Stimulated activated CD8-positive, alpha-beta memory T cell treated with anti-CD3 and anti-CD28 coated beads, Interleukin-15, amount 100 ng/mL, for 24 hours (primary cell): ENCODE measurements at places on chromosomes 1 and 21.

DNA sequence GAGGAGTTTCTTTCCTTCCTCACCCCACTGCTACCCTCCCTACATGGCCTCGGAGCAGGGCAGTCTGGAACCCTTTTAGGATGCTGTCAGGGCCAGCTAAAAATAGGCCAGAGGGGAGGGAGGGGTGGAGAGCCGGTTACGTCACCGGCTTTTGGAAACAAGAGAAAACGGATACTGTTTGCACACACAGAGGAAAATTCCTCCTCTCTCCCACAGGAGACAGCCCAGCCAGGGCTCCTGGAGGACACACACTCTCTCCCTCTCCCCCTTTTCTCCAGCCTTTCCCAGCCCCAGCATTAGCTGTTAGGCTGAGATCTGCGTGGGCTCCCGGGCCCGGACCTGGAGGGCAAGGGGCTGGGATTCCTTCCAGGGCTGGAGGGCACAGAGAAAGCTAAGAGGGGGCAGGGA, 20.0 kb upstream of the ALDH4A1 start:
- DNase-seq = no peak

- DNase-seq = no peak
Observed at GRCh38 chr1:88191917-88192316, 492.2 kb upstream of the PKN2 start.

GRCh38 chr1:214058076-214058475, 70.3 kb downstream of the PROX1 start:
- no peak for DNase-seq

DNA sequence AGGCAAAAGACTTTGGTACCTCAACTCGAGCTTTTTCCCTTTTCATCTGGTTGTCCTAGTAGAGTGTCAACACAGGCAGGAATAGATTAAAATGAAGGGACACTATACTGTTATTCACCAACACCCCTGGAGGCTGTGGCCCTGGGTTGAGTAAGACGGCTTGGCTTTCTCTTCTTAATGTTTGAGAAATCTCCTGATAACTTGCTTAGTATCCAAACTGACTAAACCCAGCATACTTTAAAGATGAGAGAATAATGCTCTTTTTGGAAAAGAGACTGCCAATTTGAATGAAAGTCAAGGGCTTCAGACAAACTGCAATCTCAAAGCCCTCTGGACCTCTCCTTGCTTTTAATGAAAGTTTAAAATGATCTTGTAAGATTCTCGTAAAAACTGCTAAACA, 2.6 kb upstream of the SLC30A1 start:
- DNase-seq = no peak

DNA sequence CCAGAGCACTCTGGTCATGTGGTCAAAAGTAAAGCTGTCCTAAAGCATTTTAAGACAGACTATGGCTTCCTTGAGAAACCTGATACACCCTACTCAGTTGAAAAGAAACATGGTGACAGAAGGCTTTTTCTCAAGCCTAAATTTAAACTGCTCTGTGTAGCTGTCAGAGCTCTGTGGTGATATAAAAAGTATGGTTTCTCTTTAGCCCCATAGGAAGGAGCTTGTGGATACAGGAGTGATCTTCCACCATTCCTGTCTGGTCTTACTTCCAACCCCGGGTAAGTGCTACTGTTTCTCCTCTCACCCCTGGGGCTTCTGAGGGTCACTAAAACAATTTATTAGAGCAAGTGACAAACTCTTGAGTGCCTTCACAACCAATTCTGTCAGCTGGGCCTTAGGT, 8.5 kb downstream of the TP53BP2 start:
- DNase-seq = no peak

GRCh38 chr1:36457691-36458090, 6.5 kb downstream of the MRPS15 start:
- no peak for DNase-seq

- DNase-seq = no peak
Observed at GRCh38 chr1:90358448-90358847, 358.7 kb downstream of the BARHL2 start.

GRCh38 chr1:89332461-89332860, 31.4 kb upstream of the GBP6 start:
- no peak for DNase-seq

- DNase-seq = no peak
Observed at GRCh38 chr1:91123773-91124172, 101.9 kb upstream of the ZNF644 start.

DNA sequence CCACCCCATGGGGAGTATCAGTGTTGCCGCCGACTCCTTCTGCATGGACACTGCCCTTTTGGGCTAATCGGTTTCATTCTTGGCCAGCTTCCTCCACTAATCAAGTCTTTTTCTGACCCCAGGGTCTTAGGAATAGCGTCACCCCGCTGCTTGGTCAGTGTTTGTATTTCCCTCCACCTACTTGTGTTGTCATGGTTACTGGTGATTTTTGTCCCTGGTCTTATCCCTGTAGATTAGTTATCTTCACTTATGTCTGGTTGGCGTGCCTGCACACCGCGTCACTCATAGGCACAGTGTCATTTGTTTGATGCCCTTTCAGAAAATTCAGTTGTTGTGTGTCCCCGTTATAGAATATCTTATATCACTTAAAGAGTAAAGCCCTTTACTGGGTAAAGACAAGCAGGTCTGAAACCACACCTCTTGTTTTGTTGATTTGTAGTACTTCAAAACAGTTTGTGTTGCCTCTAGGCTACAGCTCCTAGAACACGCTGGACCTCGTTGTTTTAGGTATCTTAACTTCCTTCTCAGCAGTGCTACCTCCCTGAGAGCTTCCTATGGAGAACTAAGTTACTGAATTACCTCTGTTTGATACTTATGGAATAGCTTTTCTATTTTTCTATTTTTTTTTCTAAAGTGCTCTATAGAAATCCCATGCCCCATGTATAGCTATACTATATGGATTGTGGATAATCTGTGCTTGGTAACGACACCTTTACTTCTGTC, 868 bp downstream of the PPP1R12B start:
- DNase-seq = no peak

DNA sequence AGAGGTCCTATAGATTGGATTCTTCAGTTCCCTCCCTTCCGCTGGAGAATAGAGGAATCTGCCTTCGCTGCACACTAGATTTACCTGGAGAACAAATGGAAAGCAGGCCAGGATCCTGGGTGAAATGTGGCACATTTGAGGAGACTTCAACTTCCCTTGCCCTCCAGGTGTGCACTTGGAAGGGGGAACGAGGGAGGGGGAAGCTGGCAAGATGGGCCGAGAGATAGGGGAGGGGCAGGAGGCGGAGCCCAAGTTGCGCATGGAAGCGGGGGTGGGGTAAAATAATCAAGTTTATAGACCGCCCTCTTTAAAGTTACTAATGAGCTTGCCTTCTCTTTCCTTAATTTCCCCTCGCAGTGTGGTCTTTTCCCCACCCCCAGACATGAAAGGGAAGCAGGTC, 155.7 kb upstream of the CAMK1G start:
- DNase-seq = no peak
